Right lung (tissue), 10 donors: ENCODE measurements at places on chromosomes 3 and 15. TPM values are rescaled to one million over a fixed set of nuclear protein-coding genes. Genes with fewer than 3 reads are reported as not detected.

GRCh38 chr3:27746838-27747237 is 24.7 kb upstream of the EOMES start:
- DNase-seq: no peak

DNA sequence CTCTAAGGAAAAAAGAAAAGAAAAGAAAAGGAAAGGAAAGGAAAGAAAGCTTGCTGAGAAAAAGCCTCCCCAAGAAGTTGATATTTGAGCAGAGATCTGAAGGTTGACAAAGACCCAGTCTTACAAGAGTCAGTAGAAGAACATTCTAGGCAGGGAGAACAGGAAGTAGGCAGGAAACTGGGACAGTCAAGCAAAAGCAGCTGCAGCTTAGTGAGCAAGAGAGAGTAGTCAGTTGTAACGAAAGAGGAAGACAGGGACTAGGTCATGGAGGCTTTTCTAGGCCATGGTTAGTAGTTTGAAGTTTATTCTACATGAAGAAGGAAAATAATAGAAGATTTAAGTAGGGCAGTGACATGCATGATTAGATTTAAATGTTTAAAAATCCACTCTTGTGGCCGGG is 31.8 kb upstream of the KLHL6 start:
- DNase-seq: no peak

GRCh38 chr3:139934613-139935015 is 371 bp upstream of the CLSTN2 start:
- DNase-seq: peak; percentile 23

DNA sequence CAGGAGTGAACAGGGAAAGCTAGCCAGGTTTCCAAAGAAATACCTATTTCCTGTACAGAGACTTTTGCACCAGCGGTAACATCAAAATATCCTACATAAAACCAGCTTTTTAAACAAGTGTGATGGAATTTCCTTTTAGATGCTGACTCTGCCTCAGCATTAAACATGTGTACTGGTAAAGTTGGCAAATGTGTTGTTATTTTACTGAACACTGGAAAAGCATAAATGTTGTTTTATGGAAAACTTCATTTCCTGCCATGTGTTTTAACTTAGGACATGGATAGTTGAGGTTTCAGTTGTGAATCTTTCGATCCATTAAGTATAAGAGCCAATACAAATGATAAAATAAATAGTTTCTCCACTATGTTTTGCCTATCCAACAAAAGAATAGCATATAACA is 15.7 kb downstream of the OXNAD1 start:
- no peak for DNase-seq

GRCh38 chr3:46318207-46318927 is 35.5 kb upstream of the CCR2 start:
- DNase-seq: no peak

- no peak for DNase-seq
Measured at GRCh38 chr3:46196261-46196957, 11.7 kb downstream of the CCR1 start.

TM6SF1 gene
- 3.7 TPM for polyA plus RNA-seq

RTP1 gene
- polyA plus RNA-seq: not detected

FGF7 gene
- polyA plus RNA-seq: 27.9 TPM
